ENCODE measurements at places on chromosomes 2 and 18. TPM values are rescaled to one million over a fixed set of nuclear protein-coding genes. Genes with fewer than 3 reads are reported as not detected.

TSGA10 gene
- 7.6 TPM for total RNA-seq

CAPN14 gene
- total RNA-seq = 0.33 TPM

GULP1 gene
- 56.6 TPM for total RNA-seq

CIB4 gene
- total RNA-seq = not detected

NOSTRIN gene
- total RNA-seq = 0.33 TPM
